ENCODE measurements at places on chromosomes 12 and 14.

DNA sequence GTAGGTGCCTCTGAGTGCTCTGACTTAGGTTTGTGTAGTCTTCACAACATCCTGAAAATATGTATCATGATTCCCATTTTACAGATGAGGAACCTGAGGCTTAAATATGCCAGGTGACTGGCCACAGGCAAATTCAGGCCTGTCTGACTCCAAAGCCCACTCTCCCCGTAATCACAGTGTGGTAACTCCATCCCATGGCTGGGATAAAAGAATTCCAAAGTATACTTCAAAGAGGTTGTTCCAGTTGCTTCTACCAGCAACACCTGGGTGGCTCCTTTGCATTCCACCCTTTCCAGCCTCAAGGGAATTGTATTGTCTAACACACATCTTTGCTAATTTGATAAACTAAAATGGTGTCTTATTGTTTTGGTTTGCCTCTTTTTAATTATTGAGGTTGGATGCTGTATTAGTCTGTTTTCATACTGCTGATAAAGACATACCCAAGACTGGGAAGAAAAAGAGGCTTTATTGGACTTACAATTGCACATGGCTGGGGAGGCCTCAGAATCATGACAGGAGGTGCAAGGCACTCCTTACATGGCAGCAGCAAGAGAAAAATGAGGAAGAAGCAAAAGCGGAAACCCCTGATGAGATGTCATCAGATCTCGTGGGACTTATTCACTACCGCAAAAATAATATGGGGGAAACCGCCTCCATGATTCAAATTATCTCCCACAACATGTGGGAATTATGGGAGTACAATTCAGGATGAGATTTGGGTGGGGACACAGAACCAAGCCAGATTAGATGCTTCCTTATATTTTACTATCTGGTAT lies 9.9 kb upstream of the CHST11 start:
- no peak for DNase-seq

DNA sequence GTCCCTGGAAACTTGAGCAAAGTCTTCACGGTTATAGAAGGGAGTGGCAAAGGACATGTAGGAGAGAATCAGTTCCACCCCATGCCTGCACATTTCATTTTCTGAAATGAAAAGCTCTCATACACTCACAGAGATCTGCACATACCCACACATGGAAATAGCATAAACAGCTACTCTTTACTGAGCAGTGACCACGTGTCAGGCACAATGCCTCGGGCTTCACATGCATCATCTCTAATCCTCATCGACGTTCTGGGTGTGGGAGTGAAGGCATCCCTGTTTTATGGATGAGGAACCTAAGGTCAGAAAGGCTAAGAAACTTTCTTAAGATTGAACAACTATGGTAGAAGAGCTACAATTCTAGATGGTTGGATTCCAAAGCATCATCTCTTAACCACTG lies 198.8 kb downstream of the DAD1 start:
- no peak for DNase-seq

GRCh38 chr12:86914721-86915120 lies 658.5 kb upstream of the MGAT4C start:
- DNase-seq: no peak

GRCh38 chr12:30988646-30989286 lies 62.2 kb downstream of the TSPAN11 start:
- DNase-seq: no peak

DNA sequence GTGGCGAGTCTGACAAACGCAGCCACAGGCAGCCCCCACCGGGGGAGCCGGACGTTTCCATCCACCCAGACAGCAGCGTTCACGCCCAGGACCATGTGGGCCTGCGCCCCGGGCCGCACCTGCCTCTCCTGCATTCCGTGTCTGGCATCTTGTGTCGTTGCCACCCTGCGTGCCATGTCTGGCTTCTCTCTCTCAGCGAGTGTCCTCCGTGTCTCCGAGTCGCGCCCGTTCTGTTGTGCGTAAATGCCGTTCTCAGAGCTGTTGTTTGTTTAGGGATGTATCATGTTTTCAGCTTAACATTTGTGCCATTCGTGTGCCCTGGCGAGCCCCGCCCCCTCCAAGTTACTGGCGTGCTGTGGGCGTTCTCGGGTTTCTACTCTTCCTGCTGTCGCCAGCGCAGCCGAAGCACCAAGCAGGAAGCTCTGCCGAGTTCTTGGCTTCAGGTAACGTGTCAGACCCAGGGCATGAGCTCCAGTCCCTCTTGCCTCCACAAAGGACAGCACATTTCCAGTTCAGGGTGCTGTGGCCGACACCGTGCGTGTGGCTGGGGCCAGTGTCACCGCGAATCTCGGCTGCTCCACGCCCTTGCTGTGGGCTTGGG lies 34.6 kb downstream of the NOC4L start:
- DNase-seq: no peak

DNA sequence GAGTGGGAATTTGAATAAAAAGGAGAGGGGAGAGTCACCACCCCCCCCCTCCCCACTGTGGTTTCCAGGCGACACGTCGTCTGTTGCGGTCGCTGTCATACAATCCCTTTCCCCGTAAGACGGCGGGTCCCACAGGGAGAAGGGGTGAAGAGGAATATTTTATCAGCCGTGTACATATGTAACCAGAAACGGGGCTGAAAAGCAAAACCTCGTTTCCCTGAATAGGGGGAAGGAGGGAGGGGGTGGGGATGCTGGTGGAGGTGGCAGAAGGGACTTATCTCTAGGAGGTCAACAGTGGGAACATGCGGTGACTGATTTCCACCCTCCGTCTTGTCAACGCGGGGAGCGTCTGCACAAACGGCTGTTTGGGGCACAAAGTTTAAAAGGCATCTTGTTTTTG lies 171.4 kb downstream of the RBM19 start:
- no peak for DNase-seq

- no peak for DNase-seq
These were observed 48.1 kb upstream of the LTBP2 start for GRCh38 chr14:74660167-74660566.

DNA sequence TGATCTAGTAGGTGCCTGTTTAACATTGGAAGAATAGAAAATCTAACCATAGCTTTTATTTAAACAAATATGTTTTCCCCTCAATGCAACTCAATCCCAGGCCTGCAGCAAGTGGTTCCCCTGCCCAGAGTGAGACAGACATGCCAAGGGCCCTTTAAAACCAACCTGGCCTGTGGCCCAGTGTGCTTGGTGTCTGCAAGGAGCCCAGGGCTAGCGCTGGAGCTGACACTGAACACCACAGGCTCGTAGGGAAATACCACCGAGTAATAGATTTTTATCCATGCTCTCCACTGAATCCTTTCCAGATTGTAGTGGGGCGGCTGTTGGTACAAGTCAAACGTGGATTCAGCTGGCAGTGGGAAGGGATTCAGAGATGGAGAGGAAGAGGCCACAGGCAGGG lies 95.6 kb upstream of the NRXN3 start:
- no peak for DNase-seq

- DNase-seq: no peak
These were observed 606 bp downstream of the CINP start for GRCh38 chr14:102362084-102362483.

- DNase-seq: no peak
These were observed 709.0 kb upstream of the FOXG1 start for GRCh38 chr14:28057359-28058296.

- no peak for DNase-seq
These were observed 63.2 kb downstream of the FBXL14 start for GRCh38 chr12:1531153-1531653.

- DNase-seq: no peak
These were observed 236.0 kb downstream of the BCL11B start for GRCh38 chr14:99035712-99036610.

DNA sequence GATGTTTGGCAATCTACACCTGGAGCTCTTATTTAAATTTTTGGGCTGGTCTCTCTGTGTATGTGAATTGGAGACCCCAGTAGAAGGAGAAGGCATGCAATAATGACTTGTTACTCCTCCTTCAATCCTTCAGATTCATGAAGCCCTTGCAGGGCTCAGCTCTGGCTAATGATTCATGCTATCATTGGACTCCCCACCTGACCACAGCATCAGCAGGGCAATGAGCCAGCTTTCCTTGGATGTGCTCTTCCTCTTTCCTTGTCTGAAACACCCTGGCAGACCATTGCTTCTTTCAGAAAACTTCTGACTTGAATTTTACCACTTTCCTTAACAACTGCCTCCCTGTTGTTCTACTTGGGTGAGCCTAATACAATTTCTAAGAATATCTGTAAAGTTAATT lies 1019.2 kb downstream of the AACS start:
- no peak for DNase-seq

DNA sequence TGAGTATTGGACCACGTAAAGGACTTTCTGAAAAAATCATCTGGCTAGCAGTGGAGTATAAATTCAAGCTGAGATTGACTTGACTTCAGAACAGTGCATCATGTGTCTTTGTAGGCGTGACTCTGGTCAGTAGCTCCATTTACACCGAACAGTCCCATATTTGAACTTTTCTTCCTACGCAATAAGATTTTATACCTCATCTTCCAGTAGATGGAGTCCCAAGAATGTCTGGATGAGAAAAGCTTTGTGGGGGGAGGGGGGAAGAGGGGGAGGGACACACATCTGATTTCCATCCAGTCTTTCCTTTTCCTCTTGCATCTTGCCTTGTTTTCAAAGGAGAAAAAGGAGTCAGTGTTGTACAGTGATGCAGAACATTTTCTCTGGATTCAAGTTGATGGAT lies 241.0 kb downstream of the EMP1 start:
- DNase-seq: no peak

DNA sequence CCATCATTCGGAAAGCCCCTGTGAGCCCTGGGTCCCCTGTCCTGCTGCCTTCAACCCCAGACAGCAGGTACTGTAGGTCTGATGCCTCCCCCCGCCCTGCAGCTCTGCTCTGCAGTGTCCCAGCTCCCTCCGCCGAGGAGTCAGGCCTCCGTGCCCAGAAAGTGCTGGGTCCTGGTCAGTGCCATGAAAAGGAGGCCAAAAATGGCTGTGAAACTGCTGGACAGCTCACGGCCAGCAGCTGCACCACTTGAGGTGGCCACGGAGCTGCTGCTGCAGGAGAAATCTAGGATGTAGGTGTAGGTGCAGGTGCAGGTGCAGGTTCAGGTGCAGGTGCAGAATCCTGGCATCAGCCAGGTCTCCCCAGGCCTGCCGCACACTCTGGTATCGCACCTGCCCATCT lies 196.1 kb downstream of the SLC15A4 start:
- DNase-seq: no peak

DNA sequence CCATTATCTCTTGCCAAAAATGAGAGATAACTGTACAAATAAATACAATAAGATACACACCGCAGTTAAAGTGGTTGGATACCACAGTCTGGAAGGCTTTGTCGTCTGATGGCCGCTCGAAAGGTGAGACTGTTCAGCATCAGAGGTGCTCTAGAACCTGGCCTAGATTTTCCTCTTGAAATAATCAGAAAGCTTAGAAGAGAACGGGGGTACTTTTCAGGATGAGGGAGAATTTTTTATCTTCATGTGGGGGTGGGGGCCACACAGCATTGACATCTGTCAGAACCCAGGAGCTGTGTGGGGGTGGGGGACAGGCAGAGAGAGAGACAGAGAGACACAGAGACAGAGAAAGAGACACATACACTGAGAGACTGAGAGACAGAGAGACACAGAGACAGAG lies 90.5 kb downstream of the GALNT9 start:
- no peak for DNase-seq

- DNase-seq: no peak
These were observed 37.2 kb downstream of the BEGAIN start for GRCh38 chr14:100549834-100550625.

DNA sequence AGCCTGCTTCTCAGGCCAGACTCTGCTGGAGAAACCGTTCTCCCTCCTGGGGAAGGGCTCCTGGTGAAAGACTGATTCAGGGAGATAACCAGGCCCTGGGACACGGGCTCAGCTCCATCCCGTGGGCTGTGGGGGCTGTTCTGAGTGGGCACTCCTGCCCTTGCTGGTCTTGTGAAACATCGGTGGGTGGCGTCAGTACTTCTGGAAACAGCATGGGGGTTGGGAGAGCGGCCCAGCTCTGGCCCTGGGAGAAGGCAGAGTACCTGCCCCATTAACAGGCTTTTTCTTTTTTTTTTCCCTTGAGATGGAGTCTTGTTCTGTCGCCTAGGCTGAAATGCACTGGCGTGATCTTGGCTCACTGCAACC lies 786 bp downstream of the SLC25A47 start:
- no peak for DNase-seq

DNA sequence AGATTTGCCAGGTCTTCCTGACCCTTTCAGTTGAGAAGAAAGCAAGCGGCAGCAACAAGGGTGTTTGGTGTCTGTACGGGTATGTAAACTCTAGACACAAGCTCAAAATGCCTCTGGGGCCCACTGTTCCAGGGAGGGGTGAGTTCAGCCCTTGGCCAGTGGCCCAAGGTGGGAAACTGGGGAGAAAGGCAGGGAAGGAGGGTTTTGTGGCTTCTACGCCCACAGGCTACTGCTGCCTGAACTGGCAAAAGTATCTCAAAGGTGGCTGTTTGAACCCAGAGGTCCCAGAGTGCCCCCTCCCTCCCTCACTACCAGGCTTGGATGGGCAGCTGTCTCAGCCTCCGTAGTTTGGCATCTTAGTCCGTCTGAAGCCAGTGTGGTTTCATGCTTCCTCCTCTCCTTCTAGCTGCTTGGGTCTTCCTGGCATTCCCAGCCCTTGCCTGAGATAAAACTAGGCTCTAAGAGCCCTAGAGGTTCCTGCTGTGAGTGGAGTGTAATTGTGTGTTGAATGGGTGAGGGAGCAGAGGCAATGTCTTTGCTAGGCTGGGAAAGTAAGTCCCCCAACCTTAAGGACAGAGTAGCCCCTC lies 5.5 kb downstream of the HOXC5 start:
- no peak for DNase-seq

DNA sequence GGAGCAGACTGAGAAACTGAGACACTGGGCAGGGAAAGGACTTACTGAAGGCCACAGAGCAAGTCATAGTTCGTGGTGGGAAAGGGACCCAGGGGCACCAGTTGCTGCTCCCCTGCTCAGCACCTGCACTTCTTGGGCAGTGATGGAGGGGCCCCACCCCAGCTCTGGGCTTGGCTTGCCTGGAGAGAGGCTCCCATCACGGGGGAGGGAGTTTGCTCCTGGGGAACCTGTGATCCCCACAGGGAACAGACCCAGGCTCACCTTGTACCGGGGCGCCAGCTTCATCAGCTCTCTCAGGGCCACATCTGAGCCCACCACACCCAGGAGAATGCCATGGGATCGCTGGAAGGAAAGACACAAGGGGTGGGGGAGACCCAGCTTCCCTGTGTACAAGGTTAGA lies 39.8 kb downstream of the CACNA2D4 start:
- DNase-seq: no peak

- no peak for DNase-seq
These were observed 46.6 kb downstream of the CNTN1 start for GRCh38 chr12:40738856-40739255.
